Activated CD4-positive, alpha-beta T cell treated with anti-CD3 and anti-CD28 coated beads, Interleukin-2, amount 50 U/mL, for 48 hours (primary cell): ENCODE measurements at places on chromosomes 5 and 9.

DNA sequence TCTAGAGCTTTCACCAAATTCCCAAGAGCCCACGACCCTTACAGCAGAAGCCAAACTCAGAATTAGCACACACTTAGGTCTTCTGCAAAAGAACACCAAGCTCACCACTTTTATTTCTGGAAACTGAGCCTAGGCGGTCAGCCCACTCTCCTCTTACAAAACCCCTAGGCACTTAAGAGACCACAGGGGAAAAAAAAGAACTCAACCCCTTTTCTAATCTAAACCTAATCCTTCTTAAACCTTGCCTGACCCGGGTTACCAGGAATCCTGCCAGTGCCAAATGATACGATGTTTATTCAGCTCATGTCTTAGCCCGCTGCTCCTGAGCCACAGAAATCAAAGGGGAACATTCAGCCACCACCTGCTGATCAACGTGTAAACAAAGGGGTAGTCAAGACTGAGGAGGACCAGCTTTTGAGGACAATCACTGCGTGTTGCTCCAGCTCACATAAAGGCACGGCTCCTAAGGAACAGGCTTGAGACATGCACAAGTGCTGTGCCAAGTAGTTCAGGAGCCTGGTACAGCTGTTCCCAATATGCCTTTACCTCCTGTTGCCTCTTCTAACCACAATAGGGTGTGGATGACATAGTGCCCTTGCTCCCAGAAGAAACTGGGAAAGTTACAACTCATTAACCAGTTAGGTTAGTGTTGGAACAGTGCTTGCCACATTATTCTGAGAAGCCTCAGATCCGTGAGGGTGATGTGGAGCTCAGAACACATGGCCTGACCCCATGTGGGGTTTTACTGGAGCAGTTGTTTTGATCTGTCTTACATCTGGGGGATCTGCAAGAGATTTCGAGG, 49.3 kb downstream of the ZFAND5 start:
- DNase-seq: no peak

DNA sequence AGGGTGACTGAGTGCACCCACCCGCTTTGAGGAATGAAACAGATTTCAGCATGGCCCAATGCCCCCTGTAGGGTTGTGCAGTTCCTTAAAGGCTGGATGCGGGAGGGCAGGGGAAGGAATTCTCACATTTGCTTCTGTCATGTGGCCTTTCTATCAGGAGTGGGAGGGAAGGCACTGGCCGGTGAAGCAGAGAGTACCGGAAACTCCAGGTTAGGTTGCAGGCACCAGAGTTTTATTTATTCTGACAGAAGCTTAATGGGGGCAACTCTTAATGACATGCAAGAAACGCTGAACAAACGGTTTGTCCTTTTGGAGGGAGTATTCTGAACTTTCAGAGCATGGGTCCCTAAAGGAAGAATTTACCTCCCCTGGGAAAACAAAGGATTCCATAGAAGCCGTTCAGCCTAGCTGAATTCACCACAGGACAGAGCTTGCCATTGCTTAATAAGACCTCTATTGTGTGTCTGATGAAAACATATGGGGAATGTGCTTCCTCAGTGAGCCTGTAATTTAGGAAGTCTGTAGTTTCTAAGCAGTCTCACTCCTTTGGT, 44.1 kb upstream of the EQTN start:
- no peak for DNase-seq

DNA sequence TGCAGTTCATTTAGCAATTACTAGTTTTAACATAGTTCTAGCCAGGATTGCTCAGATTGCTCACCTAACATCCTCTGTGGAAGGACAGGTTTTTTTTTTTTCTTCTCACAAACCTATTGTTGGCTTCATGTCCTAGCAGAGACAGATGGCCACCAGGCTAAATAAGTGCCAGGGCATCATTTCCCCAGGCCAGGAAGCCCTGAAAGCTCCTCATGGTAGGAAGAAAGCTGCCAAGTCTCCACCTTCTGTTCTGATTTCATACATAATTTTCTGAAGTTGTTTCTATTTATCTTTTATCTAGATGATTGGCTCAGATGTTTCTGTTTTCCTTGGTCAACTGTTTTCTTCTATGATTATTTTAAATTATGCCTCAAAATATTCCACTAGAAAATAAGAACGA, 31.0 kb downstream of the EFCAB9 start:
- no peak for DNase-seq

GRCh38 chr5:124745928-124746915, at the start of gene ZNF608:
ZNF608 (minus strand) TSS chr5:124746639; CDS start chr5:124744989, 1,650 bp downstream.
- DNase-seq: no peak

DNA sequence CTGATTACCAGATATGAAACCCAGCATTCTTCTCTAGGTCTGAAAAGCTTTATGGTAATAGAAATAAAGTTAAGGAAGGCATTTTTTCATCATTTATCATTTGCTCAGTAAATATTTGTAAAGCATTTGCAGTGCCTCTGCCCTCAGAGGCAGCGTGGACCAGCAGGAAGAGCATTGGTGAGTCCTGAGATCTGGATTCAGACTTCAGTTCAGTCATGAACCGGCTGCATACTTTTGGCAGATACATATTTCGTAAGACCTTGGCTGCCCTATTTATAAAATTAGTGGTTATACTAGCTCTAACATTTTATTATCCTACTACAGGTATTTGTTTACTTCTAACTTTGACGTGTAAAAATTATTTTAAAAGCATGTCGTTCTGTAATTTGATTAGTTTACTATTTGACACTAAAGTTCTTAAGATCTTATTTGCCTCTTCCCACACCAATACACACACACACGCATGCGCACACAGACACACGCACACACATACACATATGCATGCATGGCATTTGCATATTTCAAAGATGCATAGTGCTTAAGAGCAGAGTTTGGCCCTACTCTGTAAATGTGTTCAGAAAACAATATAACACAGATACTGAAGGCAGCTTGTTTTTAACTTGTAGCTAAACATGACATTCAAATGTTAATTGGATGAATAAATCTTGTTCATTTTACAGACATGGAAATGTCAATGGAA, 101.9 kb downstream of the RPS23 start:
- DNase-seq: no peak

- DNase-seq: no peak
These were observed 8.1 kb upstream of the SLC38A9 start for GRCh38 chr5:55720188-55720703.

DNA sequence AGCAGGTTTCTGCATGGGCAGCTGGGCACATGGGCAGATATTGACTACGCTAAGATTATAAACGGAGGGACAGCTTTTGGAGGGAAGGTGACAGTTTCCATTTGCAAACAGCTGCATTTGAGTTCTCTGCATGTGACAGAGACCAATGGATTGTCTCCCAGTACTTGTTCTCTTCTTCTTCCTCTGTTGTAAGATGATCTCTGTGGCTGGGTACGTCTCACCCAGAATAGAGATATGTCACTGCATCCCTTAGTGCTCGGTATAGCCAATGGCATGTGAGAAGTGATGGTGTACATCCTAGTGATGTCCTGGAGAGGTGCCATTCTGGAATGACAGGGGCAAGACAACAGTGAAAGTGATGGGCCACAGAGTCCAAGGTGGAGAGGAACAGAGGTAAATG, 171.3 kb downstream of the CFAP90 start:
- no peak for DNase-seq

DNA sequence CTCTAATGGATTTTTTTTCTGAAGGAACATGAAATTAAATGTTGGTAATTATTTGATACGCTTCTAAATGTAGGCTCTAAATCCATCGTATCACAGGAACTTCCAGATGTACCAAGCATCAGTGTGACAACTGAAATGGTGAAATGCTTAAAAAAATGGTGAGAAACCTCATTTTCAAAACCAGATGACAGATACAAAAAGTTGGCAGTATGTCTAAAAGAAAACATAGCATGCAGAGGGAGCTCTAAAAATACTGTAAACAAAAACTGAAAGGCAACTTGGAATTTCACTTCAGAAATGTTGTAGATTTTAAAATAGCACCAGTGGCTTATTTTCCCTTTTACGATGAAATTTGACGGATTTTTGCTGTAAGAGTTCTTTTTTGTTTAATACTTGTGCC, 1043.6 kb upstream of the WWC1 start:
- no peak for DNase-seq

DNA sequence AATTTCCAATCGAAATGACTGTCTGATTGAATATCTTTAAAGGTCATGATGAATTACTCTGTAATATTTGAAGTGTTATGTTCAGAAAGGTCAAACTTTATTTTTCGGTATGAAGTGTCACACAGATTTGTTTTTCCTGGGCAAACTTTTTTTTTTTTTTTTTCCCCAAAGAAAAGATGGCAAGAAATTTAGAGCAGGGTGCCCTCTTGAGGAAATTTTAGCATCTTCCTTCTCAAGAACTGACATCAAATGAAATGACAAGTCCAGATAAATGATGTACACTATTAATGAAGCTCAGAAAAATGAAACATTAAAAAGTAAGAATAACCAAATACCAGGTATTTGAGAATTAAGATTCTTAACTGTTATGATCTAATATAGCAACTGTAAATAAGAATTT, 123.6 kb downstream of the INVS start:
- DNase-seq: no peak

- DNase-seq: no peak
These were observed 610.5 kb downstream of the ACTL7B start for GRCh38 chr9:108245331-108245730.

DNA sequence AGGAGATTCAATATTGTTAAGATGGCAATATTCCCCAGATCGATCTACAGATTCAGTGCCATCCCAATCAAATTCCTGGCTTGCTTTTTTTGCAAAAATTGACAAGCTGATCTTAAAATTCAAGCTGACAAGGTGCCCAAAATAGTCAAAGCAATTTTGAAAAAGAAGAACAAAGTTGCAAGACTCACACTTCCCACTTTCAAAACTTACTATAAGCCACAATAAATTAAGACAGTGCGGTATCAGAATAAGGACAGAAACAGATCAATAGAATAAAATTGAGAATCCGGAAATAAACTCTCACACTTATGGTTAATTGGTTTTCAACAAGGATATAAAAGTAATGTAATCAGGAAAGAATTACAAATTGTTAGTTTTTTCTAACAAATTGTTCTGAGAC, 97.1 kb downstream of the NRG2 start:
- no peak for DNase-seq

DNA sequence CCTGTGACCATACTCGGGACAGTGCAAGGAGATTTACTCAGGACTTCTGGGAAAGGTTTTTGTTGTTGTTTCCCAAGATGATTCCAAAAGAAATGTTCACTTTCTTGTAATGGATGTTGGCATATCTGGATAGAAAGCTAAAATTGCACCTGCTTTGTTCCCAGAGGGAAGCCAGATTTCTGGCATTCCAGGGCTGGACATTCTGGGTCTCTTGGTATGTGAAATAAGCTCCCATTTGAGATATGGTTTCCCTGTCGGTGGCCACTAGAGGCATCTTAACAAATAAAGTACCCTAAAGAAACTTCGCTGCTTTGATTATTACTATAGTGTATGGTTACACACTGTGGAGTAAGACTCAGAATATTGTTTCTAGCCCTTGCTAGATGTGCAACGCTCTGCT, 737.3 kb downstream of the BRINP1 start:
- DNase-seq: no peak

DNA sequence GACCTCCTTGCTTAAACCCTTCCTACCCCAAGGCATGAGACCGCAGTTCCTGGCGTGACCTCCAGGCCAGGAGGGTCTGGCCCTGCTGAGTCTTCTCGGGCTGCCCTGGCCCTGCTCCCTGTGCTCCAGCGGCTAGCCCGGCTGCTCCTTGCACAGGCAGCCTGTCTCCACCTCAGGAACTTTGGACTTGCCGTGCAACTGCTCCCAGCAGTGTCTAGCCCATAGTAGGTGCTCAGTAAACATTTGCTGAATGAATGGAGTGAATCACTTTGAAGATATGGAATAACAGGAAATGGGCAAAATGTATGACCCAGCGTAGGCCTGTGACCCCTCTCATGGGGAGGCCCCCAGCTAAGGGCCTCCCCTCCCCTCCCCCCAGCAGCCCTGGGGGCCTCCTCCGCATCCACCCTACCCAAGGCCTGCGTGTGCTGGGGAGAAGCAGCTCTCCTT, 127.1 kb downstream of the ZNF354C start:
- no peak for DNase-seq

DNA sequence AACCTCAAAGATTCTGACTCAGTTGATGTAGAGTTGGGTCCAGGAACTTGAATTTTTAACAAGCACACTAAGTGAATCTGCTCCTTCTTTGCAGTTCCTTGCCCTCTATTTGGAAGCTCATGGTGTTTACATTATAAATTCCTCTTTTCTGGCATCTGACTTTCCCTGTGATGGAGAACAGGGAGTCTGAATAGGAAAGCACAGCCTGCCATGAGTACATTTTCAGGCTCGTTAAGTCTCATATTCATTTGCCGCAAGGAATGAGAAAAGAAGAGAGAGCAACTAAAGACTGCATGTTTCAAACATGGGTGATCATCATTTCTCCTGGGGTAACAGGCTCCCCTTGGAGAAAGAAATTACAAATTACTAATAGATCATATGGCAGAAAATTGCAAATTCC, 468.1 kb upstream of the DMAC1 start:
- no peak for DNase-seq

DNA sequence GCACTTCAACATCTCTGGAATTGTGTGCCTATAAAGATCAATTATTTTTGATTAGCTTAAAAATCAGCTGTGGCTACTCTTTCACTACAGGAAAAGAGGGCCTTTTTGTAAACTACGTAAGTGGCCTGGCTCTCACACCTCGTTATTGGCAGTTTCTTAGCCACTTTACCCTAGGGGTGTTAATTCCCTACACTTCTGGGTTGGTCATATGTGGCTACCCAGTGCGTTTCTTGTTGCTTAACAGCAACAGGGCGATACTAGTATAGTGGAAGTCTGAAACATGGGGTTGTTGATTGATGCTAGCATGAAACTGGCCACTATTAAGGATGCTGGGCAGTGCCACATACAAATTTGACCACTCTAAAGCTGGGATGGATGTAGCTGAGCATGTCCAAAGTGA, 174.7 kb upstream of the CDH12 start:
- DNase-seq: no peak

DNA sequence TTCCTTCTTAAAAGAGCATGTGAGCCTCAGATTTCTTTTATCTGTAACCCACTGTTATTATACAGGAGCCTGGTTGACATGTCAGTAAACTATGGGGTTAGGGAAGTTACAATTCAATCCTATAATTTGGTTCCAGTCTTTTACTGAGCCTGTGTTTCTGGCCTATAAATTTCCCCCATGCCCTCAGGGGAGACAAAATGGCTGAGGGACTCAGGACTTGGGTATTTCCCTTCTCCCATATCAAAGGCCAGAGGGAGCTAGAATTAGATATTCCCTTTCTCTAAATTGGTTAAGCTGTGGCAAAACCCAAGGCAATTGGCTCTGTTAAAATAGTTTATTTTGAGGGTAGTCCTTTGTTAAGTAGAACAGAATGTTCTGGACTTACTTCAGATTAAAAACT, 823.2 kb downstream of the TLE1 start:
- no peak for DNase-seq

- peak; percentile 79 for DNase-seq
These were observed 3.3 kb upstream of the TMEM141 start for GRCh38 chr9:136787690-136788400.

GRCh38 chr9:97318433-97318832, 11.0 kb downstream of the CCDC180 start:
- no peak for DNase-seq

- no peak for DNase-seq
These were observed 96.1 kb downstream of the FBN2 start for GRCh38 chr5:128441941-128442350.
